ENCODE measurements at places on chromosomes 7 and 10.
A peak's percentile ranks its signal among the peaks of the same experiment; 100 is the strongest.

DNA sequence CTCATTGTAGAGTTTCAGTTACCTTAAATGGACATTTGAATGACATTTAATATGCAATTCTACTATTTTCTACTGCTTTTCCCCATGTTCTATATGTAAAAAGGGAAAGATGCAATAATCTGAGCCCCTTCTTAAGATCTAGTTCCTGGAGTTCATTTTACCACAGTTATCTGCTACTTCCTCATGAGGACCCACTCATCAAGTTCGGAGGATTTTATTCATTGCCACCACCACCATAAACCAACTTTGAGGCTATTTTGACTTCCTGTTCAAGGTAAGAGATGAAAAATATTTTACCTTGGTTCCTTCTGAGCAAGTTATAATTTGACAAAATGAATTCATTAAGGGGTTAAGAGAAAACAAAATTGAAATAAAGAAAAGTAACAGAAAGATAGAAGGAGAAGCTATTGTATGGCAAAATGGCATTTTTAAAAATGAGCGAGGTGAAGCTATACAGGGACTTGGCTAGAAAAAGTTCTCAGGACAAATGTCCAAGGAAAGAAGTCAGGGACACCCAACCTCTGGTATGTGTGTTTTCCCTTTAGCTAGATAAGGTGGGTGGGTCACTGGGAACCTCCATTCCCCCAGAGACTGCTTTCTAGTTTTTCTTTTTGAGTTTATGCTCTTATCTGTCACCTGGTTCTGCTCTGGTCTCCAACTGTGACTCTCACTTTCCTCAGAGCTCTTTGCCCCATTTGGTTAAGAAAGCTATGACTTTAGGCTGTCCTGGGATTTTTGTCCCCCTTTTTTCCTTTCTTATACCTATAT lies 14.9 kb upstream of the FAM3C start:
- no peak for DNase-seq

GRCh38 chr10:129927351-129928120 lies 36.5 kb downstream of the EBF3 start:
- no peak for DNase-seq

DNA sequence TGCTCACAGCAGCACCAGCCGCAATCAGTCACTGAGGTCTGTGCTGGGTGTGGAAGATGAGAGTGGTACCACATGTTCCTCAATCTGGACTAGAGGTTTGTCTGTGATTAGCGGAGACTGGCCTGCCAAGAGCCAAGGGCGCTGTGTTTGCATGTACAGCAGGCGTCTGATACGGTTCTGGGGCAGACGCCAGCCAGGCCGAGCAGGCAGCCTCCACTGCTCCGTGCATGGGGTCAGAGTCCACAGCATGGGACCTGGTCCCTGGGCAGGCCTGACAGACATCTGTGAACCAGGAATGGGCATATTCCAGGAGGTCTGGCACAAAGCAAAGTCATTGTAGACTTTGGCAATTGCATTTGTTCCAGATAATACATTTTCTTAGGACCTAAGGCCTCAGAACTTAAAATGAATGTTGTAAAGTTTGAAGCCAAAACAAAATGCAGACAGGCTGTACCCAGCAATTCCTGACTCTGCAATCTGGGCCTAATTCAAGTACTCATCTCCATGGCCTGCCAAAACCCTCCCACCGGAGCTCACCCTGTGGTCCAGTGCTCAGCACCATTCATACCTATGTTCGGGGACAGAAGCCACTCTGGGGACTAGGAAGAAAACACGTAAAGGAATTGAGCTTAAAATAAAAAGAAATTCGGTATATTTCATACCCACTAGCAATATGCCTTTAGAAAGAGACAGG lies 50.0 kb upstream of the FAM20C start:
- DNase-seq: no peak

DNA sequence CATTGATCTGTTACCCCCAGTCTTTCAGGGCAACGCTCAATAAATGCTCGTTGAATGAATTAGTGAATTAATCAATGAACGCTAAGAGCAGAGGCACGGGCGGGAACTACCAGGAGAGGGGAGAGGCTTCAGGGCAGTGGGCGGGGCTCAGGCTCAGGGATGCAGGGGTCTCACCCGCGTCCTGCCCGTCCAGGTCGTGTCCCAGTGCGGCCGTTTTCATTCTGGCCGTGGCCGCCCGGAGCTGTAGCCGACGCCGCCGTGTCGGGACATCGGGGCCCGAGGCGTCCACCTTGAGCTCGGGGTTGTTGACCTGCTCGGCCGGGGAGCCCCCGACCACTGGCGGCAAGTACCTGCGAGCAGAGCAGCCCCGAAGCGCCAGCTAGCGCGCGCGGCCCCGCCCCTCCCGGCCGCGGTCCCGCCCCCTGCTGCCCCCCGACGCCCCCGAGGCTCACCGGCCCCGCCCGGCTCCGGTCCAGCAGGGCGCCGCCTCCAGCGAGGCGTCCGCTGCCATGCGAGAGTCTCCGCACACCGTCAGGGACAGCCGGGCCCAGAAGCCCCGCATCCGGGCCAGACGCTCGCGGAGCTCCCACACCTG lies 2.8 kb upstream of the GAL3ST4 start:
- DNase-seq: peak; percentile 69

DNA sequence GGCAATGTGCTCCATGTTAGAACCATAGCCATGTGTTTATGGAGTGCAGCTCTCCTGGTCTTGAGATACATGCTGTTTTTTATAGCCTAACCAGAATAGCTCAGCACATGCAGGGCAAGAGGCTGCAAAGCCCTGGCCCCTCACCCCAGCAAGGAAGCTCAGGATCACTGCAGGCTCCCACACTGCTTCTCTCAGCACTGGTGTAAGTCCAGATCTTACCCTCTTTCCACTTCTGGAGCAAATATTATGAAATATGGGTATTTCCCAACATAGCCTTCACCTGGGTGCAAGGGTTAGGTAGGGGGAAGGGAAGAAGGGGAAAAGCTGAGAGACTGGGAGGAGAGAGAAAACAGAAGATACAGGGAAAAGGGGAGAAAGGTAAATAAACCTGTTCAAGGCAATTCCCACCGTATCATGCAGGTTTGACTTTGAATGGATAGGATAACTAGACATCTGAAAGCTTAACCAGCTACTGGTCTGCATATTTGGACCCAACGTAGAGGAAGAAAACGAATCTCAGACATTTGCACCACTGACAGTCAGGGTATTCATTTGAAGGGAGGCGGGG lies 19.7 kb downstream of the SKIDA1 start:
- DNase-seq: no peak

DNA sequence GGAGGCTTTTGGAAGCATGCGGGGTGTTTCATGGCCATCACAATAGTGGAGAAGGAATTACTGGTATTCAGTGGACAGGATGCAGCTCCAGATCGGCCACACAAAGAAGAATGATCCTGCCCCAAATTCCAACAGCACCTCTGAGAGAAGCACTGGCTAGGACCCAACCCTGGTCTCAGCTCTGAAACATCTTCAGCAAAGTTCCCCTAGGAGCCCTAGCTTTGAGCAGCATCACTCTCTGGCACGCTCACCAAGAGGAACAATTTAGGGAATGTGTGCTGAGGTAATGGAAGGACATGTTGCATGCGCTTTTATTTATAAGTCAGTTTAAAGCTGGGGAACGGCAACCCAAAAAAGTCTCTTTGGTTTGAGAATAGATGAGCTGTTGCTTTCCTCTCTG lies 5.5 kb upstream of the OPN1SW start:
- no peak for DNase-seq

DNA sequence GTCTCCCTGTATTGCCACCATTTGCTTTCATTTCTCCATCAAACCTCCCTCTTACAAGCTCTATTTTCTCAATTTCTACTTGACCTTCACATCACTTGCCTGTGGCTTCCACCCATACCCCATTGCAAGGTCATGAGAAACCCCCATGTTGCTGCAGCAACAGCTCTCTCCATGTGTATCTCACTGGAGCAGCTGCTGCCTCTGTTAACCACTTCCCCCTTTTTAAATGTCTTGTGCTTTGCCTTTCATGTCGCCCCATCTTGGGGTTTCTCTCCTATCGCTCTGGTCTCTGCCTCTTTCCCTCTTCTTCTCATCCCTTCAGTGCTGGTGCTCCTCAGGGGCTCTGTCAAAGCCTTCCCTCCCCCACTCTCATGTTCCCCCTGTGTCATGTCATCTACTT lies 148.8 kb downstream of the CHN2 start:
- no peak for DNase-seq

GRCh38 chr7:14104861-14105260 lies 115.4 kb upstream of the ETV1 start:
- no peak for DNase-seq

DNA sequence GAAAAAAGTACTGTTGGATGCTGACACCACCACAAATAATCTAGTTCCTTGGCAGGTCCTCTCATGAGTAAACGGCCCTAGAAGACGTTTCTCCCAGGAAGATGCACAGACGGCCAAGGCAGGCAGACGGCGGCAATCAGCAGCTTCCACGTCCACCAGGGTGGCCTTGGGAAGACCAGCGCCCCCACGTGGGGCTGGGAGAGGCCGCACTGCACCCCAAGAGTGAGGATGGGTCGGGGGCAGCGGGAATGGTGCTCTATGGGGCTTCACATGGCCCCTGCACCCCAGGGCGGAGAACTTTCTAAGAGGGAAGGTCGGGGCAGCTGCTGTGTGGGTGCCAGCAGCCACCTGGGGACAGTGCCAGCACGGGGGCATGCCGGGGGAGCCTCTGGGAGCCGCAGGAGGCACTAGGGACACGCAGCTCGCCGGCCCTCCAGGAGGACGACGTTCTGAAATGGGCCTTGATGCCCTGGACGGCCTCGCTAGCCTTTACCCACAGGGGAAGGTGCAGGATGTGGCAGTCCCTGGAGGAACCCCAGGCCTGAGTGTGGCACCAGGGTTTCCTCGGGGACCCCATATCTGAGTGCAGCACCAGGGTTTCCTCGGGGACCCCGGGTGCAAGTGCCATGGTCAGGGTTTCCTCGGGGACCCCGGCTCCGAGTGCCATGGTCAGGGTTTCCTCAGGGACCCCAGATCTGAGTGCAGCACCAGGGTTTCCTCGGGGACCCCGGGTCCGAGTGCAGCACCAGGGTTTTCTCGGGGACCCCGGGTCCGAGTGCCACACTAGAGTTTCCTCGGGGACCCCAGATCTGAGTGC lies 539.9 kb downstream of the DNAJB6 start:
- no peak for DNase-seq

GRCh38 chr7:25864943-25865751 lies 286.9 kb upstream of the NFE2L3 start:
- DNase-seq: no peak

- DNase-seq: peak; percentile 99
Measured at GRCh38 chr10:70233109-70233938, at the start of gene PPA1. Gene PPA1 (minus strand): TSS chr10:70233429. CDS start chr10:70233327, 102 bp downstream.

- no peak for DNase-seq
Measured at GRCh38 chr10:7971949-7972348, 82.5 kb upstream of the GATA3 start.

GRCh38 chr7:32916006-32916405 lies 24.4 kb upstream of the KBTBD2 start:
- no peak for DNase-seq

DNA sequence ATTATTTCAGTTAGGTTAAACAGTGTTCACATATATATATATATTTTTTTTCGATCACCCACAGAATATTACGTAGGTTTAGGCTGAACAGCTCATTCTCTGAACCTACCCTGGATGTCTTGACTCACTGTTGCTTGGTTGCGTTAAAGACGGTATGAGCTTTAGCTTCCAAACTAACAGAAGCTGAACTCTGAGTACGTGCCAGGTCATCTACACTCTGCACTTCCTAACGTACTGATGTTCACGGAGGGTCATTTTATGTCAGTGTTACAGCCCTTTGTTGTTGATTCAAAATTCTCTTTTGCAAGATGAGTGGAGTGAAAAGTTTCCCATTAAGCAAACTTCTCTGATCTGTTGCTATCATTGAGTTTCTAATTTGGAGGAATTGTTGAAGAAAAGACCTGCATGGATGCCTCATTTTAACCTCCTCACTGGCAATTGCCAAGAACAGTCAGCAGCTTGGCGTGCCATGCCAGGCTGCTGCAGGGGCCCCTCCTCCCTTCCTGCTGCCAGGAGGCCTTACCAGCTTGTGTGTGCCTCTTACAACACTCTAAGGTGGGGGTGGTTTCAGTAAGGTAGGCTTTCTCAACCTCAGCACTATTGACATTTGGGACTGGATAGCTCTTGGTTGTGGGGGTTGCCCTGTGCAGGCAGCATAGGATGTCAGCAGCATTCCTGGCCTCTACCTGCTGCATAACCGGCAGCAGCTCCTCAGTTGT lies 44.3 kb downstream of the INSYN2A start:
- no peak for DNase-seq

GRCh38 chr7:117448655-117449054 lies 21.4 kb upstream of the ASZ1 start:
- no peak for DNase-seq

- peak; percentile 46 for DNase-seq
Measured at GRCh38 chr10:131786756-131787605, 113.8 kb upstream of the PPP2R2D start.

DNA sequence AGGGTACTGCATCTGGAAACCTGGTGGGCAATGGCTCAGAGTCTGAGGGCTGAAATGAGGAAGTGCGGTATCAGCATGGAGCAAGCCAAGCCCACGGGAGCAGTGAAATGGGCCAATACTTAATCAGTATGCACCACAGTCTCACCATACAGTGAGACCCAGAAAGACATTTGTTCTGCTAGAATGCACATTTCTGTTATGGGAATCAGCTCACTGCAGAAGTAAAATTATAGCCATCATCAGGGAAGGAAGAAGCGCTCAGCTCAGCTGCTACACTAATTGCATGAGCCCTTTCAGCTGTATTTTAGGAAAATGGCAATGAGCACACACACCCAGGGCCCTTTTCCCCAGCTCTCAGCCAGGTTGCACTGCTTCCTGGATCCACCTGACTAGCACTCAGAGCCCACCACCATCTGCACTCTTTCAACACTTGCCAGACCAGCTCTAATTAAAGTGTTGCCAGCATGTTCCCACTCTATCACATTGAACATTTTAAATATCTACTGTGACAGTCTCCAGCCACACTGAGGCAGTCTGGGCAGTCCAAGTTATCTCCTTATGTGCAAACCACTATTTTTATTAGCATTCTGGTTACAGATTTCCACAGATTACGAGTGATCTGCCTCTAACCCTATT lies 44.2 kb upstream of the PIK3AP1 start:
- DNase-seq: no peak

GRCh38 chr10:78231939-78232338 lies 198.3 kb downstream of the RPS24 start:
- no peak for DNase-seq

DNA sequence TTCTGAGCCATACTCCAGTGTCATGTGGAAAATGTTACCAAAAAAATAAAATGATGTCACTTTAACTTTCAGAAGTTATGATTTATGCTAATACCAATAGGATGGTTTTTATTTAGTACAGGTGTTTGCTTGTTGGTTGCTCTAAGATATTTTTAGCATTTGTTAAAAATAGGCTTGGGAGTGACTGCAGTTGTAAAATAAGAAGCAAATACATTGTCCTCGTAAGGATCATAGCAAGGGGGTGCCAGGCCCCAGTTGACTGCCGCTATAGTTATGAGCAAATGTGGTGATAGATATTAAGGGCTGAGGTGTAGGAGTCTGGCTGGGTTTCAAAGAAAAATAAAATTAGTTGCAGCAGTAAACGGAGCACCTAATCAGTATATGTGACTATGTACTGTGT lies 354.4 kb upstream of the BMPER start:
- DNase-seq: no peak
